ENCODE measurements at places on chromosomes 3 and 15.

- no peak for DNase-seq
These were observed 244.5 kb downstream of the SLC9A9 start for GRCh38 chr3:143603774-143604173.

DNA sequence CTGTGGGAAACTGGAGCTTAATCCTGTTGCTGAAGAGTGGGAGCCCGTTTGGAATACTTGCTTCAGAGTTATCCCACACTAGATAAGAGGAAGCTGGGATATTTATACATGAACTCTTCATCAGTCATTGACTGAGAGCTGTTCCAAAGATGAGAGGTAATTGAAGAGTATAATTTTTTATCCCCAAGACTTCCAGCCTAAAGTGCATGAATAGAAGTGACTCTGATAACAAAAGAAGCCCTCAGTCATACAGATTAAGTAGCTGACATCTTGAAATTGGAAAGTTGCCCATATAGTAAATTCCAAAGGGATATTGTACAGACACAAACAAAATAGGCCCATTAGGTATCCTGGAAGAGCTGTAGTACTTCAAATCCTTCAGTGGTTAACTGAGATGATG, 268.0 kb downstream of the EPHA3 start:
- DNase-seq = no peak

DNA sequence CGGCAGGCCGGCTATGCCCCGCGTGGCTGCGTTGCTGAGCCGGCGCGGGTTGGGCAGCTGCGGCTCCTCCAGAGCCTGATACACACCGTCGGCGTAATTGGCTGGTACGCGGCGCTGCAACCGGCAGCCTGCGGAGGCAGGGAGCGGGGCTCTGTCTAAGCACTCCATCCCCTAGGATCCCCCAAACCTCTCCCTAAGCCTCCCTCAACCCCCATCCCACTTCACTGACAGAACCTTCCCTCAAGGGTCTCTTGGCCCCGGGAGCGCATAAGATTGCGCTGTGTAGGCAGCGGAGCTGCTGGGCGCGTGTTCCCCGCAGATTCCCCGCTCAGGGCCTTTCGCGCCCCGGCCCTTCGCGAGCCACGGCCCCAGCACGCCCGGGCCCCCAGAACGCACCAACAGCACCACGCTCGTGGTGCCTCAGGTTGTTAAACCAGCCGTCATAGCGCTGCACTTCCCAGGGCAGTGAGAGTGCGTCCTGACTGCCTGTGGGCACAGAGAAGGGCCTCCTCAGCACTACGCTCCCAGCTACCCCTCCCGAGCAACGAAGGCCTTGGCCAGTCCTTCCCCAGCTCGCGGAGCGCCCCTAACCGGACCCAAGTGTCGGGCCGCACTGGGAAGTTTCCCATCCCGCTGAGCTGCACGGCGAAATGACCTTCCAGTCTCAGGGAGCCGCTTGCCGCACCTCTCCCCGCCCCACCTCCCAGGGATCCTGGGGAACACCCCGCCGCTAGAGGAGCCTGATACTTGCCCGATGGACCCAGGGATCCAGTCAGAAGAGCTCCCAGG, 1.2 kb downstream of the DUOX2 start:
- no peak for DNase-seq

DNA sequence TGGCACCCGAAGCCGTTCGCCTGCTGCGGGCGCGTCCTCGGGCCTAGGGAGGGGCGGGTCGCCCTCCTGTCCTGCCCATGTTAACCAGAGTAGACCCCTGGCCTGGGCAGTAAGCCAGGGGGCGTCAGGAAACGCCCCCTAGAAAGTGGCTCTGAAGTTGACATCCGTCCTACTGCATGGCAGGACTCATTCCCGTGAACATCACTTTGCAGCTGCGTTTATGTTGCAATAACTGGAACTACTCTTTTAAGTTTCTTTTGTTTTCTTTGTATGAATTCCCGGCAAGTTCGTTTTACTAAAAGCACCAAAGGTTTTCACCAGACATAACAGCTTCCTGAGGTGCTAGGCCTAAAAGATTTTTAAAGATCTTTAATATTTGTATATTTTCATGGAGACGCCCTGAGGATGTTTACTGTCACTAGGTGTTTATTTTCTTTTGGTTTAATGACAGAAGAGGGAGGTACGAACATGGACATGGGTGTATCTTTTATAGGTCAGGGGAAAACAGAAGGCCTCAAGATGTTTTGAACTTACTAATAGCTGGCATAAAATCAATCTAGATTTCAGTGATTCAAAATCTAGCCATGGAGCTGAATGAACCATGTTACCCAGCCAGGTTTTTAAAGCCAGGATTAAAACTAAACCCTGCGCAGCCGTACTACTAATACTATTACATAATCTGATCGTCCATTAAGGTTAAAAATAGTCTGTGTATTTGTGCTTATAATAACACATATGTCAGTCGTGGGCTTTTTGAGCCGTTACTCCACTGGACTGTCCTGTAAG, 1.0 kb downstream of the C15orf61 start:
- no peak for DNase-seq

GRCh38 chr15:60574801-60575631, 96.1 kb upstream of the ICE2 start:
- DNase-seq = no peak

GRCh38 chr3:141710888-141711616, 27.0 kb upstream of the RNF7 start:
- DNase-seq = no peak

GRCh38 chr3:65044401-65044800, 356.6 kb upstream of the ADAMTS9 start:
- DNase-seq = no peak

DNA sequence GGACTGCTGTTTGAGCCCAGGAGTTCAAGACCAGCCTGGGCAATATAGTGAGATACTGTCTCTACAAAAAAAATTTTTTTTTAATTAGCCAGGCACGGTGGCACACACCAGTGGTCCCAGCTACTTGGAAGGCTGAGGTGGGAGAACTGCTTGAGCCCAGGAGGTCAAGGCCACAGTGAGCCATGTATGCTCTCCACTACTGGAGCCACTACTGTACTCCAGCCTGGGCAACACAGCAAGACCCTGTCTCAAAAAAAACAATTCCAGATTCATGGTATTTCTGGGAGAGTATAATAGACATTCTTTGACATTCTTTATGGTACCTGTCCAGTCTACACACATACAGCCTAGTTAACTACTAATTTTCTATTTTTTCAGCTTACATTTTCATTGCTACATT, 70.1 kb downstream of the GSK3B start:
- no peak for DNase-seq

GRCh38 chr15:63615935-63616334, 18.7 kb downstream of the FBXL22 start:
- DNase-seq = no peak

GRCh38 chr15:44775953-44776352, 39.6 kb downstream of the TRIM69 start:
- no peak for DNase-seq

- DNase-seq = no peak
These were observed 481.4 kb upstream of the ALCAM start for GRCh38 chr3:104885214-104885814.

DNA sequence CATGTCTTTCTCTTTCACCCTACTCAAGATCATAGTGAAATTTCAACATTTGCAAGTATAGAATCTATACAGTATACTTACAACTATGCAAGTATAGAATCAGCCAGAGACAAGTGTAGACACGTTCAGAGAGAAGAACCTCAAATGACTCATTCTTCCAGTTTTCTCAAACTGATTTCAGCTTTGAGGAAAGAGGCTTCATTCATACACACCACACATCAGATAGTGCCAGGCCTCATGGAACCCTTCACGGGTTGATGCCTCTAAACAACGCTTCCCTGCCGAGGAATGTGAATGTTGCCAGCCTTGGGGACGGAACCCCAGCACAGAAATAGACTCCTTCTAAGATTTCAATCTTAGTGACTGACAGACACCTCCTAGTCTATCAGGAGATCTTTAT, 135.7 kb downstream of the FOXP1 start:
- no peak for DNase-seq

GRCh38 chr3:129121016-129121791, 400 bp downstream of the RAB43 start:
- peak; percentile 22 for DNase-seq

DNA sequence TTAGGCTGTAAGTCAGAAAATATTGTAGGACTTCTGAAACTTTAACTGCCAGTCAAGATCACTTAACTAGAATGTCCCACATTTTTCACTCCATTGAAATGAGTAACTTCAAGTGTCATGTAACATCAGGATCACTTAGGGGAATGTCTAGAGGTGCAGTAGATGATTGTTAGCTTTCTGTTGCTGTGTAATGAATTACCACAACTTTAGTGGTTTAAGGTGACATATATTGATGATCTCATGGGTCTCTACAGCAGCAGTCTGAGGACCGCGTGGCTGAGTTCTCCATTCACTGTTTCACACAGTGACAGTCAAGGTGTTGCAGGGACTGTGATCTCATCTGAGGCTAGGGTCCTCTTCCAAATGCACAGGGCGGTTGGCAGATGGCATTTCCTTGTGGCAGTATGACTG, 82.7 kb downstream of the SLC25A26 start:
- DNase-seq = no peak

DNA sequence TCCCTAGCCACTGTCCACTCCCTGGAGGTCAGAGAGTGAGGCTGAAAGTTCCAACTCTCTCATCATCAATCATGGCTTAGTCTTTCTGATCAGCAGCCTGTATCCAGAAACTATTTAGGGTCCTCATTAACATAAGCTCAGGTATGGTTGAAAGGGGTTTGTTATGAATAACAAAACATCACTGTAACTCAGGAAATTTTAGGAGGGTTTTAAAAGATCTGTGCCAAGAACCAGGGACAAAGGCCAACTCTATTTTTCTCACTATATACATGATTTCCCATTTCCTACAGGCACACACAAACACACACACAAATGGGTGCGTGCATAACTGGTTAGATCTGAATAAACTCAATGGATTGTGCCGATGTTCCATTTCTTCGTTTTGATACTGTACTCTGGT, 23.6 kb downstream of the STOML1 start:
- DNase-seq = no peak

GRCh38 chr3:121724130-121724529, 25.4 kb downstream of the GOLGB1 start:
- DNase-seq = no peak

DNA sequence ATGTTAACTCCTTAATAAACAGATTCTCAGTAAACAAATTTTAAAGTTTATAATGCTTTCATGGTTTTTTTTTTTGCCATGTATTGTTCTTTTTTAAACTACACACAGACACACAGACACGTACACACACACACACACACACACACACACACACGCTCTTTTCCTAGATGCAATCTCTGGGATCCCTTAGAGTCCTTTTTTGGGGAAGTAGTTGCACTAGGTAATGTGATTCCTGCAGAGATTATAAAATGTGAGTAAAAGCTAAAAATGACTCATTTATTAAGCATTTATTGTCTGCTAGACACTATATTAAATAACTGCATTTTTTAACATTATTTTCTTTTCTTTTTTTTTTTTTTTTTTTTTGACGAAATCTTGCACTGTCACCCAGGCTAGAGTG, 19.9 kb downstream of the NDUFB5 start:
- DNase-seq = no peak

GRCh38 chr3:141129541-141130011, 78.4 kb downstream of the SPSB4 start:
- no peak for DNase-seq

DNA sequence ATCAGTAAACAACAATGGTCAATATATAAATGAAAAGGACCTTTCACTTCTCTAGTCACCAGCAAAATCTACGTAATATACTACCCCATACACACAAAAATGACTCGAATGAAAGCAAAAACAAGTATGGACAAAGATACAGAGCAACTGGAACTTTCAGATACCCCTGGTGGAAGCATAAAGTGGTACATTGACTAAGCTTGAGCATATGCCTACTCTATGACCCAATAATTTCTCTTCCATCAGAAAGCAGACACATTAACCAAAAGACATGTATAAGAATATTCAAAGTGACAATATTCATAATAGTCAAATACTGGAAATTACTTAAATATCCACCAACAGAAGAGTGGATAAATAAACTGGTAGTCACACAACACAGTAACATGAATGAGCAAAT, 86.0 kb downstream of the EFL1 start:
- DNase-seq = no peak

GRCh38 chr3:141064255-141064926, 13.2 kb downstream of the SPSB4 start:
- no peak for DNase-seq

GRCh38 chr3:69085168-69085832, 563 bp downstream of the ARL6IP5 start:
- peak; percentile 27 for DNase-seq

DNA sequence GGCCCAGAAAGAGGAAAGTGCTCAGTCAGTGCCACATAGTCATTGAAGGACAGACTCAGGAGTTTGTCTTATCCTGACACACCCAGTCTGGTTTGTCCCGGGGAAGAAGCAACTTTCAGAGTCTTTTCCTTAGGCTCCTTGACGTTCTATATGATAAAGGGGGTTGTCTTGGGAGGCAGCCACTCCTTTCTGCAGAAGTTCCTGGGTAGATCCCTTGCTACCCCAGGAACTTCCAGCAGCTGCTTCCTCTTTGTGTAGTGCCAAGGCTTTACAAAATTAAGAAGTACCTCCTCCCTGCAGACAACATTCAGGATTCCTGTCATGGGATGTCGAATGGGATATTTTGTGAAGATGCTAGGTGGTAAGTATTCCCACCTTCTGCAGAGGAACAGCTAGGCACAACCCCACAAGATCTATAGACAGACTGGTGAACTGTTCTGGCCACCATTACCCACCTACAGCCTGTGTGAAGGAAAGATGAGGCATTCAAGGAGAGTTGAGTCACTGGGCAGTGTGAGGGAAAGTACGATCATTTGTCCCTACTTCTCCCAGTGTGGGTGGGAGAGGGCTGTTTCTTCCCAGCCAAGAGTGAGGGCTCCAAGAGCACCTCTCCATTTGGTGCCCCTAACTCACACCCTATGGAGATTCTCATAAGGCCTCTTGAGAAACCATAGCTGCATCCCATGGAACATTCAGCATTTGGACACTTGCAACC, 11.3 kb downstream of the TMEM266 start:
- DNase-seq = no peak

DNA sequence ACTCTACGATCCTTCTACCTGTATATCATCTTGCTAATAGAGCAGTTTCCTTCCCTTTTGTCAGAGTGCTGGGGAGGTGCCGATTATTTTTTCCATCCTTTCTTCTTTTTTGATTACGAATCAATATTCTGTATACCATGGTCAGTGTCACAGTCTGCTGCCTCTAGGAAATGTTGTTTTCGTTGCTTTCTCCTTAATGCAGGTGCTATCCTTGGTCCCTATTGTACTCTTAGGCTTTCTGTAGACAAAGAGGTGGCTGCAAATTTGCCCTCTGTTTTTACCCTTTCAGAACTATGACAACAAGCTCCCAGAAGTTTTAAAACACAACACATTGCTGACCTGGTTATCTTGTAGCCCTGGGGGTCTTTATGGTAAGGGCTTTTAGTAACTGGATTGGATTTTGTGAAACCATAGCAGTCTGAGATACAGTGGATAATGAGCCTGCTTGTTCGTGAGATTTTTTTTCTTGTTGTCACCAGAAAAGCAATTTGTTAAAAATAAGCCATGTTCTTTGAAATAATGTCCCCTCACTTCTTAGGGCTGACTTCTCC, 430.3 kb upstream of the TPM1 start:
- no peak for DNase-seq
